ENCODE measurements at places on chromosomes 7 and 10.

DNA sequence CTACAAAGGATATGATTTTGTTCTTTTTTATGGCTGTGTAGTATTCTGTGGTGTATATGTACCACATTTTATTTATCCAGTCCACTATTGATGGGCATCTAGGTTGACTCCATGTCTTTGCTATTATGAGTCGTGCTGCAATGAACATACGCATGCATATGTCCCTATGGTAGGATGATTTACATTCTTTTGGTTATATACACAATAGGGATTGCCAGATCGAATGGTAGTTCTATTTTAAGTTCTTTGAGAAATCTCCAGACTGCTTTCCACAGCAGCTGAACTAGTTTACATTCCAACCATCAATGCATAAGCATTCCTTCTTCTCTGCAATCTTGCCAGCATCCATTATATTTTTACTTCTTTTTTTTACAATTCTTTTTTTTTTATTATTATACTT lies 35.6 kb upstream of the FAM13C start:
- DNase-seq: no peak

- DNase-seq: peak; percentile 81
These were observed 136.5 kb upstream of the NAMPT start for GRCh38 chr7:106421181-106421762.

- DNase-seq: peak; percentile 65
These were observed 87.5 kb upstream of the IFRD1 start for GRCh38 chr7:112362731-112363131.

- no peak for DNase-seq
These were observed 82.9 kb downstream of the OTUD1 start for GRCh38 chr10:23521735-23522134.
